CD4-positive, alpha-beta T cell treated with Interferon alpha-2 for 1 hour (primary cell): ENCODE measurements at places on chromosomes 13 and 19.

DNA sequence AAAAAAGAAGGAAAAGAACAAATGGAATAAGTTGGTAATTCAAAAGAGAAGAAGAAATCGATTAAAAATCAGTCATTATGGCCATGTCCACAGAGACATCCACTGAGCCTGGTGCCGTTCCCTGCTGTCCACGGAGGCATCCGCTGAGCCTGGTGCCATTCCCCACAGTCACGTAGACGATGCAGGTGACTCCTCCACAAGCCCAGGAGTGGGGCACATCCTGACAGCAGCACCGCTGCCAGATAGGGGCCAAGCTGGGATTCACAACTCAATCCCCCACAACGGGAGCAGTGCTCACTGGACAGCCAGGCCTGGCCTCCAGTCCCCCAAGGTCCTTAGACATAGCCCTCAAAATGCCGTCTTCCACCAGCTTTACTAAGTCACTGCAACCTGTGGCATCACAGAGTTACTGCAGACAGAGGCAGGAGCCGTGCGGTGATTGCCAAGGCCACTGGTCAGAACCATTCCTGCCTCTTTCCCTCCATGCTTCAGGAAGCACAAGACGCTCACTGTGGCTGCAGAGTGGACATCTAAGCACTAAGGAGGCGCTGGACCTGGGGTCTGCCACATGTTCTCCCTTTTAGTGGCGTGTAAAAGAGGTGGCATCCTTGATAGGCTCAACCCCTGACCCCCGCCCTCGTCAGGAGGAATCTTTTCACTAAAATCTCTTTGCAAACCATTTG, 131.5 kb upstream of the SPACA7 start:
- DNase-seq, result no peak

DNA sequence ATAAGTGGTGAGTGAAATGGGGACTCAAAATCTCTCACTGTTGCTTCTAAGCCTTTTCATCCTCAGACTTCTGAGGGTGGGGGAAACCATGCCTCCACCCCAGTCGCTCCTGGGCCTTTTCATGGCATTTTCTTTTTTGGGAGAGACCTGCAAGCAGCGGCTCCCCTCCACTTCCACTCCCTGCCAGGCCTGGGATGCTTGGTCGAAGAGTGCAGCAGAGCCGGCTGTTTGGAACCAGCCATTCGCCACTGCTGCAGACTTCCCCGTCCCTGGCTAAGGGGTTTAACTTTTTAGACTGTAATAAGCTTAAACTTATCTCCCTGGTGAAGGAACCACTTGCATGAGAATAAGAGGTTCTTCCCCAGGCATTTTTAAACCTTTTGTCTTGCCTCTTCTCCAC, 617.2 kb downstream of the PCDH9 start:
- no peak for DNase-seq

DNA sequence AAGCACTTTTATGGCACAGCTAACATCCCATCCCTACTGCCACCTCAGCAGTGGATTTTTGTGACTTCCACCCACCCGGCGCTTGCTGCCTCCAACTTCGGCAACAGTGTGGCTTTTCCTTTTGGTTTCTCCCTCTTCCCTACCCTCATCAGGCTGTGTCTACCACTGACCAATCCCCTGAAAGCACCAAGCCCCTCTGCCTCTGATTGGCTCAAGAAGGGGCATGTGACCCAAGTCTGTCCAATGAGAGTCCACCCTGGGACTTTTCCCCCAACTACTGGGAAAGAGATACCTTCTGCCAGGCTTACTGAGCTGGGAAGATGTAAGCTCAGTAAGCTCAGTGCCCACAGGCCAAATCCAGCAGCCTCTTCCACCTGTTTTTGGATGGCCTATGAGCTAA, 5.8 kb downstream of the SMIM7 start:
- DNase-seq, result no peak

- DNase-seq, result no peak
Measured at GRCh38 chr13:112957295-112957677, 11.7 kb upstream of the MCF2L start.

DNA sequence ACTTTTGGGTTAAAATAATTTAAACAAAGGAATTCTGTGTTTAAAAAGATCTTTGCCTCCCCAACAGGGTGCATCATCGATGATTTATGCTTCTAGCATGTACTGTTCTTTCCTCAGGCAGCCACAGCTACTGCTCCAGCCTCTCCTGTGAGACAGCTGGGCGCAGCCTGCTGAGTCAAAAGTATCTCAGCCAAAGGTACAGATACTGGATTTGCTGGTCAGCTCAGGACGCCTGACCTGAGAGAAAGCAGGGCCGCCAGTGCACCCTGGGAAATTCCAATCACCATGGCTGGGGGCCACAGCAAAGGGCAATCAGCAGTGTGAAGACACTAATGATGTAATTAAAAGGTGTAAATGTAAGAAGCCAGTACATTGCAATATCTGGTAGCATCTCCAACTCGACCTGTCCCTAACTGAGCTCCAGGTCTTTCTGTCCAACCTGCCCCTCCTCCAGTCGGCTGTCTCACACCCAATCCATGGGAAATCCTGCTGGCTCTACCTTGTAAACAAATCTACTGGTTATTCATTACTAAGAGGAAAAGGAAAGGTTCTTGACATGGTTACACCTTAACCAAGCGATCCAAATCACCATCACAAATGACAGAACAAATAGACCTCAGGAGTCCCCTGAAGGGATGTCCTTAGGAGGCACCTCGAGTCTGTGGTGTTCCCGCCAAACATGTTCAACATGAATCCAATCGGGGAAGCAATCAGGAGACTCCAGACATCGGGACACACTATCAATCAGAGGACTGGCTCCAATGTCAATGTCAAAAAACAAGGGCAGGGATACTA, 7.3 kb downstream of the OPA3 start:
- DNase-seq, result no peak

GRCh38 chr13:72293206-72293605, 426.2 kb upstream of the DACH1 start:
- no peak for DNase-seq

DNA sequence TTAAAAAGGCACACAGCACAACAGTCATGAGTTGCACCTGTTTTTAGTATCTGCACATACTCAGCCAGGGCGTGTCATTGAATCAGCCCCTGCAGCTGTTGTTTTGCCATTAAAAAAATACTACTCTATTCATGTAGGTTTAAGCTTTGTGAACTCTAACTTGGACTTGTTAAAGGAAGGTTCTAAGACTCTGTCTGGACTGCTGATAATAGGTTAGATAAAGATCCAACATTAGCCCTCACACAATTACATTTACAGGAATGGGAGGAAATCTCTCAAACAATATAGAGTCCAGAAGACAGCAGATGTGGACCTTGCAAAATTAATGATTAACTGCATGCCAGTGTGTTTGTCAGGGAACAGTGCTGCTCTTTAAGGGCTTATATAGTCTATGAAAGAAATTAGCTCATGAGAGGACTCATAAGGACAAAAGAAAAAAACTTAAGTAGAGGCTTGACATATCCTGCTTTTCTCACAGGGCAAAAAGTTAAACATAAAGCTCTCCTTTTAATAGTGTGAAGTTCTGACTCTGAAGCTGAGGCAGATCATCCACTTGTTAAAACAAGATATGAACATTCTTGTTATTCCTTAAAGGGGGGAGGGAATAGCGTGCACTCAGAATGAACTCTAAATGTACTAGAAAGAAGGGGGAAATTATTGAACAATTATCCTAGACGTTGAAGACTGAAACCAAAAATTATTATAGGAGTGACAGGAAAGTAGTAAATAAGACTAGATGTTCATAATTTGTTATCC, 243.6 kb downstream of the NDFIP2 start:
- DNase-seq, result no peak

DNA sequence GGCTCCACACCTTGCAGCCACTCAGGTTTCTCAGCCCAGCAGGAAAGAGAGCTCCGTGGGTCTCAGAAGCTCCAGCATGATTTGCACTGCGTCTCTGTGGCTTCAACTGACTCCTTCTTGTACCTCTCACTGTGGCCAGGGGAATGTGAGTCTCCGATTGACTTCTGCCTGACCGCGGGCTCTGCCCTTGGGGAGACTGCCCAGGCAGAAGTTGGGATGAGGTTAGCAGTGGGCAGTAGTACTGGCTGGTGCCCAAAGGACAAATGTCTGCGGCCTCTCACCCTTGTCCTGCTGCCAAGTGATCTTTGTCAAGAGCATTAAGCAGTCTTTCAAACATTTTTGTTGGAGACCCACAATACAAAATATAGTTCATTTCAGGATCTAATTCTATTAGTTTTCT, 34.4 kb upstream of the FXYD3 start:
- no peak for DNase-seq

DNA sequence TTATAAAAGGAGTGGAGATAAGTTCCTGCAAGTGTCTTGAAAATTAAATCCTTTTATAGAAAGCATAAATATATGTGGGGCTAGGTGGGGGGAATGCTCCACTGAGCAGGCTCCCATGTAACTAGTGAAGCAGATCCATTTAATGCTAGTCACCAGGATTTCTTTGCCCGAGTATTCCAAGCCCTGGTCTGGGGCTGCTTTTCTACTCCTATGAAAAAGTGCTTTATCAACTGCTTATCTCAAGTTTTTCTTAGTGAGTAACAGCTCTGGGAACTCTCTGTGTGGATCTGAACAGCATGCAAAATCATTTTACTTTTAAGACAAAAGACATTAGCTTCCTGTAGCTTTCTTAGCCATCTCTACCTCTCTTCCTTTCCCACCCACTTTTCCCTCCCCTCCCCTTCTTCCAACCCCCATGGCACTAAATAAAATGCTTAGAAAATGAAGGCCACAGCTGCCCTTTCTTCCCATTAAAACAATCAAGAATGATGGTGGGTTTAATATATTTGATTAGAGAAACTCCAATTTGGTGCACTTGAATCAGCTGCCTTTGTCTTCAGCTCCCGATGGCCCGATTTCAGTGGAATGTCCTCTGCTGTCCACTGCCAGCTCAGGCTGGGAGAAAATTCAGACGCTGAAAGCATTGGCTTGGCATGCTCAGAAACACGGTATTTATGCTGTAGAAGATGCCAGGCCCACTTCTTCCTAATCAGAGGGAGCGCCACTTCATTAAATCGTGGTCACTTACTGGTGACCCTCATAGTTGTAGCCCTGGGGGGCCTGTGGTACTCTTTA, 475.1 kb downstream of the FOXO1 start:
- DNase-seq, result no peak

DNA sequence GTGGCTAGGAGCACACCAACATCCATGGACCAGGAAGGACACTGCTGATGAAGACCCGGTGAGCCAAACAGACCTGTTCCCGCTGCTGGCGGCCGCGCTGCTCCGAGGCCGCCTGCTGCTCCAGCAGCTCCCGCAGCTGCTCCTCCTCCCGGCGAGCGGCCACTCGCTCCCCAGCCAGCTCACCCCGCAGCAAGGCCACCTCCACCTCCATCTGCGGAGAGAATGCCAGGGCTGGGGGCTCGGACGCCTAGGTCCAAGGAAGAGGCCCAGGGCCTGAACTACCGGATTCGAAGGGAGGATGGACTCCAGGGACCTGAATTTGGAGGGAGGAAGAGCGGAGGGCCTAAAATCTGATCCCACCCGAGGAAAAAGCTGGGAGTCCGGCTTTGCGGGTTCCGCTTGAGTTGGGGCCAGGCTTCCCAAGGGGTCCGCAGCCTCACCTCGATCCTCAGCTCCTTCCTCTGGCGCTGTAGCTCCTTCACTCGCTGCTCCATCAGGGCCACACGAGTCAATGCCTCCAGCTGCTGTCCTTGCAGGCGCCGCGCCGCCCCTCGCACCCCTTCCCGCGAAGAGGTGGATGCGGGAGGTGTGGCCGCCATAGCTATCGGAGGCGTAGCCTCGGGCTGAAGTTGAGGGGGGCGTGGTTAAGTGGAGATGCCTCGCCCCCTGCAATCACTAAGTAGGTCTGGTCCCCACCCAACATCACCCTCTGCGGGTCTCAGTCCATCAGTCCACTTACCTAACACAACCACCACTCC, 2.7 kb downstream of the PHLDB3 start:
- DNase-seq, result no peak

GRCh38 chr19:535017-535835, 3.7 kb downstream of the CDC34 start:
- no peak for DNase-seq

DNA sequence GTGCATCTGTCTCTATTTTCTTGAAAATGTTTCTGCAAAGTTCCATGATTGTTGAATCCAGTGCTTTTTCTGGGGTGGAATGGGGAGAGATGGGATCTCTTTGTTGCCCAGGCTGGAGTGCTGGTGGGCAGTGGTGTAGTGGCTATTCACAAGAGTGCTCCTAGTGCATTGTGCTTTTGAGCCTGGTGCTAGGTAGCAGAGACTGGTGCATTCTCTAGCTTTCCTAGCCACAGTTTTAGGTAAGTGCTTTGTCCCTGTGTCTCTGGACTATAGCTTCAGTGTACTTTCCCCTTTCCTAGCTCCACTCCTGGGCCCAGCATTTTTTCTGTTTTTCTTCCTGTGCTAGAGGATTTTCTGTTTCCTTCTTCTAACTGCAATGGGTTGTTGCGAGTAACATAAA, 825.6 kb downstream of the SLITRK6 start:
- no peak for DNase-seq

DNA sequence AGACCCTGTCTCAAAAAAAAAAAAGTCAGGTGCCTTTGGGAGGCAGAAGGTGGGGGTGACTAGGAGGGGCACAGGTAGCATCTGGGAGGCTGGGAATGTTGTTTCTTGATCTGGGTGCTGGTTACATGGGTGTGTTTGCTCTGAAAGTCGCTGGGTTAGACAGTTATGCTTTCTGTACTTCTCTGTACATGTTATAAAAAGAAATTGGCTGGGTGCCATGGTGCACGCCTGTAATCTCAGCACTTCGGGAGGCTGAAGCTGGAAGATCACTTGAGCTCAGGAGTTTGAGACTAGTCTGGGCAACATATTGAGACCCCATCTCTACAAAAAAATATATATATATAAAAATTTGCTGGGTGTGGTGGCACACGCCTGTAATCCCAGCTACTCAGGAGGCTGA, 15.1 kb downstream of the NOSIP start:
- DNase-seq, result no peak

GRCh38 chr13:75485286-75486062, 3.5 kb upstream of the TBC1D4 start:
- no peak for DNase-seq

DNA sequence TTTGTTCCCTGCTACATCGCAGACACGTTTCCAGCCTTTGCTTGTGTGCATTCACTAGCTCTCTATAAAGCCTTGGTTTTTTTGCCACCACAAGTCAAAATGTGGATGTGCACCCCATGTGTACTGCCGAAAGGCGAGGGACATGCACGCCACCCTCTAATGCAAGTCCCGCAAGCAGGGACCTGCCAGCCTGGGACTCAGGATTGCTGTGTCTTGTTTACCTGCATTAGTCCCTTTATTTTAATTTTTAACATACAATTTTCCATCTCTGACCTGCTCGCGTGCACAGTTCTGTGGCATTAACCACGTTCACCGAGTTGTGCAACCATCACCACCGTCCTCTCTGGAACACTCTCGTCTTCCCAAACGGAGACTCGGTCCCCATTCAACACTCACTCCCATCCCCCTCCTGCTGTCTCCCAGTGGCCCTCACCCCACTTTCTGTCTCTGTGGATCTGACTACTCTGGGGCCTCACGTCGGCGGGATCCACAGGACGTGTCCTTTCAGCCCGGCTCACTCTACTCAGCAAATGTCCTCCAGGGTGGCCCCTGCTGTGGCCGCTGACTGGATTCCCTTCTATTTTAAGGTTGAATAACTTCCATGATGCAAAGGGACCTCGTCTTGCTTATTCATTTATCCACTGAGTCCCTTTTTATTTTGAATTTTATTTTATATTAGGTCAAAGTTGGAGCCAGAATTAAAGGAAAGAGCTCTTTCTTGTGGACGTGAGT, 58.4 kb downstream of the RASA3 start:
- DNase-seq, result no peak
